Naive thymus-derived CD8-positive, alpha-beta T cell (primary cell): ENCODE measurements at places on chromosomes 6 and 20.

GRCh38 chr6:153207006-153207405 lies 75.9 kb upstream of the RGS17 start:
- DNase-seq: no peak
- peaks cover 7% of the 10 kb centered on the region for H3K4me1 ChIP-seq
- no peak overlapping the region for H3K27ac ChIP-seq
- no peaks in the 10 kb centered on the region for H3K36me3 ChIP-seq

GRCh38 chr6:85129881-85130280 lies 320.0 kb upstream of the NT5E start:
- no peak overlapping the region for H3K27ac ChIP-seq
- no peaks in the 10 kb centered on the region for H3K36me3 ChIP-seq
- H3K4me3 ChIP-seq: no peak overlapping the region

DNA sequence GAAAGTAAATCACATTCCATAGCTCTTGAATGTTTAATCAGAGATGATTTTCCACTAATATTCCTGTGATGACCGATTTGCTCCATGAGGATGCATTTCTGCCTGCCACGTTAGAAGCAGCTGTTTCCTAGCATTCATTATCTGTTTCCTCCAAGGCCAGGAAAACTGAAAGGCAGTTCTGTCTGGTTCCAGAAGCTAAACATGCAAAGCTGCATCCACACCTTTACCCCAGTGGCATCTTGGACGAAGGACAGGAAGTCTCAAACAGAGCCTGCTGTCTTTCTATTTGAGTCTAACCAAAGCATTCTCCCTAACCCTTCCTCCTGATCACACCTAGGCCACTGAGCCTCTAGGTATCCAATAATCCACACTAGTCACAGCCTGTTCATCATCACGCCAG lies 27.6 kb downstream of the CNKSR3 start:
- DNase-seq: no peak
- H3K4me3 ChIP-seq: no peak overlapping the region
- H3K4me1 ChIP-seq: no peaks in the 10 kb centered on the region
- no peaks in the 10 kb centered on the region for H3K36me3 ChIP-seq
- no peak overlapping the region for H3K27ac ChIP-seq

DNA sequence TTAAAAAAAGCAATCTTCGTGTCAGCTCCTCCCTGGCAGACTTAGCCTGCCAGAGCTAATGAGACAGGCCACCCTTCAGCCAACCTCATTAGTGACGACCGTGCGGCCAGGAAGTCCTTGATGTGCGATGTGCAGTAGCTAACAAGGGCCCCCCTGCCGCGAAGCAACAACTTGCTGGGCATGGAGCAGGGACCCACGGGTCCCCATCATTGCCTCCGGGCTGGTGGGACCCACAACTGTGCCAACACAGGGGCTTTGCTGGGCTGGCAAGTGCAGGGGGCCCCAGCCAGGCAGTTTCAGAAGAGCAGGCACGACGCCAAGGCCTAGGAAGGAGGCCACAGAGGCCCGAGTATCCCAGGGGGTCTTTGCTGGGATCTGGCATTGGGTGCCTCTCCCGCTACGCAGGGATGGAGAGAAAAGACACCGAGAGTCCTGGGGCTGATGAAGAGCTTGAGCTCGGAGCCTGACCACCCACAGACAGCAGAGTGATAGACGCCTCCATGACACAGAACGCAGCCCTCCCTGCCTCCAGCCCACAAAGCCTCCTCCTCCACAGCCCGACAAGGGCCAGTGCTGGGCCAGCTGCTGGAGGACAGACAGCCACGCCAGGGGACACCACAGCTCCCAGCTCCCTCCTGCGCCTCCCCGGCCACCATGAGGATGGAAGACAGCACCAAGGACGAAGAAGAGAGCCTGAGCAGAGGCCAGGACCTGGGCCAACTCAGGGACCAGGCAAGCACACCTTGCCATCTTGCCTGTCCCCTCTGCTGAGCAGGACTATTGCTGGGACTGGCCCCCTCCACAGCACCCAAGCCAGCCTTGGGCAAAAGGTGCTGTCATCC lies 96.6 kb downstream of the YTHDF1 start:
- no peak overlapping the region for H3K27ac ChIP-seq
- DNase-seq: no peak
- H3K4me1 ChIP-seq: peaks cover 2% of the 10 kb centered on the region

- H3K36me3 ChIP-seq: peaks cover 58% of the 10 kb centered on the region
- no peak overlapping the region for H3K27ac ChIP-seq
These were observed 77.8 kb downstream of the ATG5 start for GRCh38 chr6:106247733-106248132.
